ENCODE measurements at places on chromosomes 4 and X.

DNA sequence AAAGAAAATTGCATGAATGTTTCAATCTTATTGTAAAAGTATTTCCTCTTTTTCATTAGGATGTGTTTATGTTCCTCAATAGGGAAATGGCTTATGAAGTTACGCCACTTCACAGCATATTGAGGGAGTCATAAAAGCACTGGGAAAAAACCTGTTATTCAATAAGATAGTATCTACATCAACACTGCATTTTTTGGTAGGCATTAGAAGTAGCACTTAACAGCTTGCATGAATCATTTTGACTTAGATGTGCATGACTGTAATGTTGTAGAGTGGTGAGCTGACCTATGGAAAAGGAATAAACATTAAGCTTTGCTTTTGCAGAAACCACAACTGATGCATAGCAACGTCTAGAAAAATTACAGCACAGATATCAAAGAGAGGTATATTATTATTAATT lies 111.2 kb upstream of the GRXCR1 start:
- DNase-seq: no peak

DNA sequence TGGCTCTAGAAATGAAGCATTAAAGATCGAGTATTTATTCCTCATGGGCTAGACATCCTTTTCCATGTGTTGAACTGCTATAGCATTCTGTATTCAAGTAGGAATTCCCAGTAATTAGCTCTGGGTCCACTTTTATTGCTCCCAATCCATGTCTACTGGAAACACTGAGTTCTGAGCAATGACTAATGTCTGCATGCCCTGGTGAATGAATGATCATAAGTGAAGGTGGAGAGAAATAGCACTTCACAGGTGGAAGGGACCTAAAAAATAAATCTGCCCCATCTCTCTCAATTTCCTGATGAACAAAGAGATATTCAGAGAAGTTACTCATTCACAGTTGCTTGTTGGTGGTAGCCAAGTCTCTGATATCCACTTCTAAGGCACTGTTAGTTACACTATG lies 34.6 kb upstream of the CXCL8 start:
- DNase-seq: no peak

GRCh38 chr4:110704748-110705439 lies 82.0 kb upstream of the PITX2 start:
- no peak for DNase-seq

GRCh38 chr4:4521136-4521535 lies 20.7 kb downstream of the STX18 start:
- DNase-seq: no peak

DNA sequence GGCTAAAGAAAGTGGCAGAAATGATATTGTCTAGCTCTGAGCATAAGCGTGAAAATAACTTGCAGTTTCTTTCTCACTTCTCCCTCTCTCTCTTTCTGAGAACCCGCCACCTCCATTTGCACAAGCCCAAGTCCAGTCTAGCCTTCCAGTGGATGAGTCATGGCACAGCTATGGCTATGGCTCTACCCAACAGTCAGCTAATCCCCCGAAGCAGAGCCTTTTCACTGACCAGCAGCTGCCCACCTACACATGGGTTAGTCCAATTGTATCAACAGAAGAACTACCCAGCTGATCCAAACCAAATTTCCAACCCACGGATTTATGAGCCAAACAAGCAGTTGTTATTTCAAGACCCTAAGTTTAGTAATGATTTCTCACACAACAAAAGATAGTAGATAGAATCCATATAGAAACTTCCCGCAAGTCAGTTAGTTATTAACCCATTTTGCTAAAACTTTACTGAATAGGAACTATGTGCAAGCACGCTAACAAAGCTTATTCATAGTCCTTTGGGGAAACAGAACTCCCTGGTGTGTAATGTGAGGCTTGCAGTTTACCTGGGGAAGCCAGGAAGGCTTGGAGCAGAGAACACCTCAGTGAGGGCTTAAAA lies 282.3 kb downstream of the INPP4B start:
- no peak for DNase-seq

All from amygdala (tissue), 56 donors.